MCF 10A (cell line): ENCODE measurements at places on chromosomes 12 and 14. TPM values are rescaled to one million over a fixed set of nuclear protein-coding genes. Genes with fewer than 3 reads are reported as not detected.

TCL1B gene
- not detected in 2 replicates for total RNA-seq

CYP27B1 gene
- 12.6 and 27.5 TPM in 2 replicates for total RNA-seq

CNTN1 gene
- not detected in 2 replicates for total RNA-seq

CIROP gene
- not detected in 2 replicates for total RNA-seq

NEDD8 gene
- total RNA-seq: 233 and 243 TPM in 2 replicates

PPM1A gene
- total RNA-seq: 47.2 and 50.4 TPM in 2 replicates

TXNRD1 gene
- total RNA-seq: 64.0 and 82.8 TPM in 2 replicates
